ENCODE measurements at places on chromosomes 3 and 15.

DNA sequence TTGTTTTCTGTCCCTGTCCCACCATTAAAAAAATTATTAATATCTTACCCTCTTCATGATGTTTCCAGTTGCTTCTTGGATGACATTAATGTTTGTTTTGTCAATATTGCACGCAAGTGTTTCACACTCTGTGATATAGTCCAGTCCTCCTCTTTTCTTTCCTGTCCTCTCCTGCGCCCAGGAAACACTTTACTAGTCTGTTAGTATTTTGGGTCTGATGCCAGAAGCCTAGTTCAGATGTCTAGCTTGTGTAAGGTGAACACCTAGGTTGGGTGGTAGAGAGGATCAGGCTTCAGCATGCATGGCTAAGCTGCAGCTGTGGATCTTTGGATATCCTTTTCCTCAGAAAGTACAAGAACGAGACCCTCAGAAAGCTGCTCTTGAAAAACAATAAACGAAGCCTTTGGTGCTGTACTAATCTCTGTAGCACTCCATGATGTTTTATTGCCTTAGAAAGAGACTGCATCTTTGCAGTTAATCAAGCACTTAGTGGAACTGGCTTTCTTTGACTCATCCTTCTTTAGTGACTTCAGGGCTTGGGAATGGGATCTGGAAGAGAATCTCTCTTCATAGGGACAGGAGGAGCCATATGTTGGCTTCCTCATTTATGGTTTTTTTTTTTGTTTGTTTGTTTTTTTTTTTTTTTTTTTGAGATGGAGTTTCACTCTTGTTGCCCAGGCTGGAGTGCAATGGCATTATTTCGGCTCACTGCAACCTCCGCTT is 253.4 kb downstream of the LPP start:
- no peak for DNase-seq

- DNase-seq: peak; percentile 34
Measured at GRCh38 chr3:174162550-174162949, 696.6 kb upstream of the NAALADL2 start.

- DNase-seq: no peak
Measured at GRCh38 chr3:197030379-197031314, 1.0 kb upstream of the MELTF start.

DNA sequence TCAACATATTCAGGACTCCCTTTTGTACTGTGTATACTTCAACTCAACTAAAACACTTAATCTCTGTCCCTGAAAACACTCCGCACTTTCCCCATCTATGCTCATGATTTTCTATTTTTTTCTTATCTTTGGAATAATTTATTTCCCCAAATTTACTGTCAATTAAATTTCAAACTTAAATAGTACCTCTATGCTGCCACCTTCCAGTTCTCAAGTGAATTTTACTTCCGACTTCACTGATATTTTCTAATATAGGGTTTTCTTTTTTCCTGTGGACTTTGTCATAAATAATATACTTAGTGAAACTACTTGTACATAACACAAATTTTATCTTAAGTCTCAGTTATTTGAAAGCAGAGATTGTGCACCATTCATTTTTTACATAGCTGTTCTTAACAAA is 1303.3 kb downstream of the OTOL1 start:
- no peak for DNase-seq

GRCh38 chr15:68580026-68580882 is 1.5 kb downstream of the CORO2B start:
- no peak for DNase-seq

GRCh38 chr3:86547692-86548091 is 443.3 kb downstream of the VGLL3 start:
- DNase-seq: no peak

GRCh38 chr15:51766341-51766740 is 14.9 kb downstream of the TMOD2 start:
- no peak for DNase-seq
